Hematopoietic multipotent progenitor cell treated with erythropoietin and hydrocortisone succinate and interleukin-3 and kit ligand, for 17 days (in vitro differentiated cells): ENCODE measurements at places on chromosomes 12 and 14.

GRCh38 chr14:33618361-33619105 lies 332.3 kb downstream of the EGLN3 start:
- DNase-seq: no peak

GRCh38 chr14:67360470-67361206 lies 510 bp downstream of the EIF2S1 start:
- DNase-seq: peak; percentile 63

- no peak for DNase-seq
Measured at GRCh38 chr14:26078561-26078960, 519.3 kb downstream of the NOVA1 start.

DNA sequence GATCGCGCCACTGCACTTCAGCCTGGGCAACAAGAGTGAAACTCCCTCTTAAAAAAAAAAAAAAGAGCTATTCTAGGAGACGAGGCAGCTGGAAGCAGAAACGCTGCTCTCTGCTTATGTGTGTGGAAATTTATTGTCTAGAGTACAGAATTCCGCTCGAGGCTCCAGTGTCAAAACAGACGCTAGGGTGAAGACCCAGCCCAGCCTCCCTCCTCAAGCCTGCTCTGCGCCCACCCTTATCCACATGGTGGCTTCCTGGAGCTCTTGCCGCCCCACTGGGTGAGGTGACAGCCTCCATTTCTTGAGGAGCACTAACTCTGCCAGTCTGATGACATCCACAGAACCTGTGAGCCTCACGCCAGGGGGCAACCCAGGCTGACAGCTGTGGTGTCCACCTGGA lies 49.5 kb upstream of the DLK1 start:
- DNase-seq: no peak

GRCh38 chr12:21825886-21826617 lies 51.5 kb upstream of the KCNJ8 start:
- DNase-seq: no peak

DNA sequence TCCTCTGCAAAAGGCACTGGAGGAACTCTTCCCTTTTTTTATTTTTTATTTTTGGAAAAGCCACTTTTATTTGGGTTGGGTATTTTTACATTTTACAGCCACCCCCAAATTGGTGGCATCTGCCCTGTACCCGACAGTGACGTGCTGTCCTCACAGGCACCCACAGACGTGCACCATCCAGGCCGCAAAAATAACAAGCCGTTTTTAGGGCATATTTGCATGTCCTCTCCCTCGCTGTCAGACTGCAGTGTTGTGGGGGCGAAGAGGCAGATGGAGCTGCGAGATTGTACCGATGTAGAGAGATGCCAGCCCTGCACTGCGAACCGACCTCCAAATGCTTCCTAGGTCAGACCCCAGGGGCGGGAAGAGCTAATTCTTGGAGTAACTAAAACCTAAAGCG lies 12.2 kb downstream of the JDP2 start:
- DNase-seq: no peak

DNA sequence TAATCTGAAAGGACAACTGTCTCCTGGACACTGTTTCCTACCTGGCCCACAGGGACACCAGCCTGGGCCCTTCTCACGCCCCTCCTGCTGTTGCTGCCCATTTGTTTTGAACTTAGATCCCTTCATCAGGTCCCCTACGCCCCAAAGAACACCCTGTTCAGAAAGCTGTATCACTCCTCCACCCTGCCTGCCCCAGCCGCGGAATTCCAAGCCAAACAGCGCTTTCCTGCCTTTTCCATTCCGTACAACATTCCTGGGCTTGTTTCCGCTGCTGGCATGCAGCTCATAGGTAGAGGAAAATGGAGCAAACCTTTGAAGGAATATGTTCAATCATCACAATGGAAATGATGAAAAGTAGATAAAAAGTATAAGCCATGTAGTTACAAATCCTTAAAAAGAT lies 12.8 kb upstream of the GSG1 start:
- no peak for DNase-seq

GRCh38 chr12:74365178-74365964 lies 172.3 kb upstream of the ATXN7L3B start:
- no peak for DNase-seq

DNA sequence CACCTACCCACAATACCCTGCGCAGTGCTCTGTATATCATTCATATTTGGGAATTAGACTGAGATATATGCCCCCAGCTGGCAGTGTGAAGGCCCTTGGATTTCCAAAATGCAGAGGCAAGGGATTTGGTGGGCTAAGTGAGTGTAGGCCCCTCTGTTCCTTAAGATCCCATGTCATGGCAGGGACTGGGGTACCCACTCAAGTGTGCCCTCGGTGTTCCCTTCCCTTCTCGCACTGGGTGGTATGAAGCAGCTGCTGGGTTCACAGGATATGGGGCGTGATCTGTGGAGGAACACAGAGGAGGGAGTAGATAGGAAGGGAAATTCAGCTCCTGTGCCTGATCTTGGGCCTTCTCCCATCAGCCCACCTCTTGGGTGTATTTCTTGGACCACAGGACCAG lies 63.1 kb upstream of the VASH1 start:
- no peak for DNase-seq

DNA sequence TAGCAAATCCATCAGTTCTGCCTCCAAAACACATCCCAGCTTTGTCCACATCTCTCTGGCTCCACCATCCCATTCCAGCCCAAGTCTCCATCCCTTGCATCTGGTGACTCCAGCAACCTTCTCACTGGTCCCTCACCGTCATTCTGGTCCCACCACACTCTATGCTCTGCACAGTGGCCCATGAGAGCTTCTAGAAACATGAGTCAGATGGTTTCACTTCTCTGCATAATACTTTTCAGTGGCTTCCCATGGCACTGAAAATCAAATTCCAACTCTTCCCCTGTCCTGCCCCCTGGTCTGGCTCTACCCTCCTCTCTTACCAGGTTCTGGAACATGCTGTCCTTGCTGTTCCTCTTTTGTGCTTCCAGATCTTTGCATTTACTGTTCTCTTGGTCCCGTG lies 17.2 kb upstream of the C12orf76 start:
- DNase-seq: no peak

DNA sequence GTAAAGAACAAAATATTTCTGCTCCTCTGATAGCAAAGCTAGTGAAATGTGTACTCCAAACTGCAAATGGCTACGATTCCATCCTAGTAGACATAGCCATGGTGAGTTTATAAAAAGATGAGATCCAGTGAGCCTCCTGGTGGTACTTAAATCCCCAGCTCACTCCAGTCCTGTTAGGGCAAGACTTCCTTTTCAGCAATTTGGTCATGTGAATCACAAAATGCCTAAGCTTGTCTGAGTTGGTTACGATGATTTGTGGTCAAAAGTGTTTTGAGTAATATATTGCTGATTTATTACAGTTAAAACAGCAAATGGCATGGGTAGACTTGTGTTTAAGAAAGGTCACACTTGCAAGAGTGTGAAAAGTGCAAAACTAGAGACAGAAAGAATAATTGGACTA lies 102.7 kb upstream of the NAV3 start:
- no peak for DNase-seq

DNA sequence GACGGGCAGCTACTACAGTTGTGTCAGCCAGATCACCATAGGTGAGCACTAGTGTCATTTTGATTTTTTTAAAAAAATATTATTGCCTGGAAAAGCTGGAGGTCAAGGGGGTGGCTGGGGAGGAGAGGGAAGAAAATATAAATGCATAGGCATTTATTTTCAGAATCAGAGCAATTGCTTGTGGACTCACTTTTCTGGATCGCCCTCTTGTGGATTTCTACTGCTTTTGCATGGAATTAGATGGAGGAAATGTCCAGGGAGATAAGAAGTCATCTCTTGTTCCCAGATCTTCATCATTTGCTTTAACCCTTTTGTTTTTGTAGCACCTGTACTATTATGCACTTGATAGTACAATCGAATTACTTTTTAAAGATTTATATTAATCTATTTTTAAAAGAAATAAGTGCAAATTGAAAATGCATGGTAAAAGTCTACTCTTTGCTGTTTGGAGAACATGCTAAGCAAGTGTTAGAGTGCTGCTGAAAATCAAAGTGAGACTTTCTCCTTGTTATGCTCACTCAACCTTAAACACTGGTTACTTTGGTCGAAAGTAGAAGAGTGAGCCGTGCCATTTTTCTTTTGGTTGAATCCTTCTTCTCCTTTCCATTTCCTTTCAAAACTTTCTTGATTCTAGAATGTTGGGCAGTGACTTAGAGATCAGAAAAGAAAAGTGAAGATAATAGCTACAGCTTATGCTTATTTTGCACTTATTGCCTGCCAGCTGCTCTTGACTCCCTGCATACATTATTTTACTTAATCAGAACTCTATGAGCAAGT lies 60.6 kb upstream of the ANO4 start:
- DNase-seq: no peak

GRCh38 chr14:89061696-89062095 lies 237.2 kb downstream of the TTC8 start:
- DNase-seq: no peak

- DNase-seq: no peak
Measured at GRCh38 chr14:23950411-23951135, 3.0 kb upstream of the DHRS4 start.

- DNase-seq: no peak
Measured at GRCh38 chr14:46259536-46259935, 392.0 kb downstream of the RPL10L start.

GRCh38 chr12:70719672-70720420 lies 82.6 kb upstream of the PTPRB start:
- DNase-seq: peak; percentile 18

- no peak for DNase-seq
Measured at GRCh38 chr12:115895247-115895646, 382.2 kb downstream of the MED13L start.
